ENCODE measurements at places on chromosomes 7 and 10. TPM values are rescaled to one million over a fixed set of nuclear protein-coding genes. Genes with fewer than 3 reads are reported as not detected.

Gene ZNRF2
- polyA plus RNA-seq = 4.9 TPM

GRCh38 chr7:7861211-7861633 lies 107.4 kb upstream of the GLCCI1 start:
- H3K4me3 ChIP-seq = no peak overlapping the region
- H3K36me3 ChIP-seq = no peaks in the 10 kb centered on the region
- no peak for DNase-seq
- no peaks in the 10 kb centered on the region for H3K4me1 ChIP-seq
- no peak overlapping the region for H3K27ac ChIP-seq

DNA sequence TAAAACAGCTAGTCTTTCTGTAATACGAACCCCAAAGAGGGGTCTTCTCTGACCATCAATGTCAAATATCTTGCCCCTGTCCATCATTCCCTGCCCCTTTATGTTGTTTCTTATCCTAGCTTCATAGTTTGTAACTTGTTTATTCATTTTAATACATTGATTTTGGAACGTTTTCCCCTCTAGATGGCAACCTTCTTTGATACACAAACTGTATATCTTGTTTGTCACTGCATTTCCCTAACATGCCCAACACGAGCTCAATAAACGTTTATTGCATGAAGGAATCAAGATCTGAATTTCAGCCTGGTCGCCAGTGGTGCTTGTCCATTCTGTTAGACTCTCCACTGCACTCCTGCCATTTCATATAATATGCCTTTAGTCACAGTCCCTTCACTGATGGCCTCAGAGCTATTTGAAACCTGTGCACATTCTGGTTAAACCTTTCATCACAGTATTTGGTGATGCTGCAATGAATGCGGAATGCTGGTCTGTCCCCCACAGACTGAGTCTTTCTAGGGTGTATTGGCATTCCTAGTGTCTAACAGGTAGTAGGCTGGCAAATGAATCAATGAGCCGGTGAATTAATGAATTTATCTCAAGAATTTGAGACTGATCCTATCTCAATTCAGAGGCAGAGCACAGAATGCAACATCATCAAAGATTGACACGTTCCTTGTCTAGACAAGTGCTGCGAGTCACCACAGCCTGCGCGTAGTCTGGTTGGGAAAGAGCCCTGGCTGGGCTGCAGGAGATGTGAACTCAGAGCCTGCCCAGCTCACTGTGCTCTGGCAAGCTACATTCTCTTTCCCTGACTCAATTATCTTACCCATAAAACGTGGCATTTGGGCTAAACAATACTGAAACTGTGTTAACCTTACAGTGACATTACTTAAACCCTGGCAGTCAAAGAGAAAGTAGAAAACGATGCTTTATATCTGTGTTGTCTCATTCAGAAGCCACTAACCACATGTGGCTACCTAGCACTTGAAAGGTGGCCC lies 55.2 kb upstream of the FRMD4A start:
- no peak for DNase-seq
- H3K4me3 ChIP-seq = no peak overlapping the region
- no peaks in the 10 kb centered on the region for H3K36me3 ChIP-seq
- H3K4me1 ChIP-seq = no peaks in the 10 kb centered on the region

DNA sequence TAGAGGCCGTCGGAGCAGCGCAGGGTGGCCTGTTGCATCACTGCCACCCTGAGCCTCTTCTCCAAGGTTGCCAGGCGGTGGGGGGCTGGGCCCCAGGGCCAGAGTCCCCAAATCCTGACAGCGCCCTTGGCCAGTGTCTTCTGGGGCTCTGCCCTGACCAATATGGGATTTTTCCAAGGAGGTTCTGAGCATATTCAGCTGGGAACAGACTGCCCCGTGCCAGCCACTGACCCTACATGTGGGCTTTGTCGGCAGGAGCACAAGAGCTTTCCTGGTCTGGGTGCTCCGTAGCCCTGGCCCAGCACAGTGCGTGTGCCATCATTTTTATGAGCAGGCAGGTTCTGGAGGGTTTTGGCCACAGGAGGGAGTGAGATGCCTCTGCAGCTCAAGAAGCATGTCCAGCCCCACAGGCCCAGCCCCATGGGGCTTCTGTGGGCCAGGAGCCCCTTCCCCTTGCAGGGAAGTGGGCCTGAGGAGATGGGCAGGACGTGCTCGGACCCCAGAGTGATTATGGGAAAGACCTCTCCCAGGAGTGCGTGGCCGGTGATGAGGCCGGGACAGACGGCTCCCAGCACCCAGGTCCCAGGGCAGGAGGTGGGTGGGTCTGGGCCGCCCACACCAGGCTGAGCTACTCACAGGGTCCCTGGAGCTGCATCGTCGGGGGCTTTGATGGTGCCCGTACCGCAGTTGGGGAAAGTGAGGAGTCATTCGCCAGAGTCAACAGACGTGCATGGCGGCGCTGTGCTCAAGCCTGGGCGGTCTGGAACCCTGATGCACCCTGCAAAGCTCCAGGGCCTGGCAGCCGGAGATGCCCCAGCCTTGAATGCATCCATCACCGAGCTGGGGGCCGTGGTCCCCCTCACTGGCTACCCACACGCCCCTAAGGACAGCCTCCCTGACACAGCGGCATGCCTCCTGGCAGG lies 66.6 kb downstream of the PWWP2B start:
- peak overlapping the region; percentile 66 for H3K27ac ChIP-seq
- H3K27me3 ChIP-seq = no peaks in the 10 kb centered on the region
- peaks cover 12% of the 10 kb centered on the region for H3K4me1 ChIP-seq

- no peak overlapping the region for H3K27ac ChIP-seq
- no peaks in the 10 kb centered on the region for H3K4me1 ChIP-seq
- no peaks in the 10 kb centered on the region for H3K36me3 ChIP-seq
Measured at GRCh38 chr10:64211466-64211865, 690.3 kb downstream of the REEP3 start.

Gene CAV1
- 19.5 TPM for polyA plus RNA-seq

Measured in pancreas (tissue), 10 donors.